NCI-H2081 treated with DMSO at 0.1 percent for 48 hours (cell line): ENCODE measurements at places on chromosomes 7 and 10.

GRCh38 chr10:44011603-44011981, 362.9 kb upstream of the ZNF32 start:
- no peak for DNase-seq

DNA sequence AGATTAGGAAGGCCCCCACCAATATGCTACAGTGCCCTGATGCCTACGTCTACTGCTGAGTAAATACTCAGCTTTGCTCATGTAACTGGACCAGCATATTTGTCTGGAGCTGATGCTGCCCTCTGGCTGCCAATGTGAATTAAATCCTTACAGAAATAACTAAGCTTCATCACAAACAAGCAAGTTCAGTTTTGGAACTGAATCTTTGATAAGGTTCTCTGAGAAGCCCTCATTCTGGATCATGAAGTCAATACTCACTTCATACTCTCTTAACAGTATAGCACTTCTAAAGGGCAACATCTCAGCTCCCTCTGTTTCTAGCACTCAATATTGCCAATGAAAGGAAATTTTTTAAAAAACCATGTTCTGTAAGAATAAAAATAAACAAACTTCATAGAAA, 246.7 kb downstream of the ETV1 start:
- DNase-seq, result peak; percentile 49

DNA sequence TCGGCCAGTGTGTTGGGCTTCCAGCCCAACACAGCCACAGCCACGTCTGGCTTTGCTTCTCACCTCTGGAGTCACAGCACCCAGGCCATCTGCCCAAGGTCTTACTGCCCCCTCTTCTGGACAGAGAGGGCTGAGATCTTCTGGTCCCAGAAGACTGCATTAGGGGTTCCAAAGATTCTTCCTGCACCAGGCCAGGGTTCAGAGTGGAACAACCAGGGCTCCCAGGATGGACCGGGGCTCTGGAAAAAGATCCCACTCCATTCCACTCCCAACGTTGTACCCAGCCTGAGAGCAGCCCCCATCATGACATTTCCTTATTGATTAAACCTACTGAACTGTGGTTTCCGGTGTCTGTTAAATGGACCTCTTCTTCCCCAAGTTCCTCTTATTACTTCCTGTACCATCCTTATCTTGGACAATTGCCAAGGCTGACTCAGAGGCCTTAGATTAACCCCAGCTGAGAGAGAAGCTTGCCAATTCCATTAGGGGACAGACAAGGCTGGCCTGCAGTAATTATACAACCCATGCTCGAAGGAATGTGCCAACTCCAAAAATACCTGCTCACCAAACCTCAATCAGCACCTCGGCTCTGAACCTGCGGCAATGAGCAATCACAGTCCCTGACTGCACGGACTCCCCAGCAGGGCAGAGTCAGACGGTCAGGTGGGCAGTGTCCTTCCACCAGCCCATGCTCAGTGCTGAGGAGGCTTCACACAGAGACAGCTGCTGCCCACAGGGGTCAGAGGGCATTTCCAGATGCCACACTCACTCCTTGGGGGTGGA, 47.9 kb upstream of the NPFFR1 start:
- no peak for DNase-seq

DNA sequence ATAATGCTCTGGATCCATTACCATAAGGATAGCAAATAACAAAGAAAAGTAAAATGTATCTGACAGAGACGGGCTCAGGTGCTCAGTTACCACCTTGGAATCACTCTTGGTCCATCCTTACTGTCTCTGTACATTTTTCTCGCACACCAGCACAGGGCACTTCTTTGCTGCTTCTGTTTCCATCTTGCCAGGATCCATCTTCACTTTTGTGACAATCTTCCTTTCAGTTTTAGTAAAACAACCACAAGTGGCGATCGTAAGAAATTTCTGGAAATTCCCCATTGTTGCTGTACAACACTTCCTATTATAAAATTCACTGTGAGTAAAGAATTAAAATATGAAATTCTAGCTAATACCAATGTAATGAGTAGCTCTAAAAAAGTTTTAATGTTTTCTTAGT, 695.5 kb downstream of the GRM8 start:
- no peak for DNase-seq

GRCh38 chr7:67448271-67448670, 451.6 kb downstream of the TYW1 start:
- no peak for DNase-seq

GRCh38 chr7:80181411-80181810, 46.8 kb downstream of the GNAI1 start:
- no peak for DNase-seq

DNA sequence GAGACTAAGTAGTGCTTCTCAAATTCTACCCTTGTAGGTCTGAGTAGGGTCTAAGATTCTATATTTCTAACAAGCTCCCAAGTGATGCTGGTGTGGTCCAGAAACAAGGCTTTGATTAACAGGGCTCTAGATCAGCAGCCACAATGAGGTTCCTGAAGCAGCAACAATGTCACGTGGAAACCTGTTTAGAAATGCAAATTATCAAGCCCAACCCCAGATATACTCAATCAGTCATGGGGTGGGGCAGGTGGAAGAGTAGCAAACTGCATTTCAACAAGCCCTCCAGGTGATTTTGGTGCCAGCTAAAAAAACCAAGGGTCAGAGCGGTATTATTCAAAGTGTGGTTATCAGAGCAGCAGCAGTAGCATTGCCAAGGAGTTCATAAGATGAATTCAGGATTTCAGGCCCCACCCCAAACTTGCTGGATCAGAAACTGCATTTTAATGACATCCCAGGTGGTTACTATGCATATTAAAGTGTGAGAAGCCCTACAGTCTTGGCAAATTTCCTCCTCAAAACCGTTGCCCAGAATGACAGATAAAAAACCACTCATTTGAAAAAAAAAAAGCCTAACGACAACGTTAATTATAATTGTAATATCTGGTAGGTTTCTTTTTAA, 199.2 kb downstream of the AHR start:
- DNase-seq, result no peak

DNA sequence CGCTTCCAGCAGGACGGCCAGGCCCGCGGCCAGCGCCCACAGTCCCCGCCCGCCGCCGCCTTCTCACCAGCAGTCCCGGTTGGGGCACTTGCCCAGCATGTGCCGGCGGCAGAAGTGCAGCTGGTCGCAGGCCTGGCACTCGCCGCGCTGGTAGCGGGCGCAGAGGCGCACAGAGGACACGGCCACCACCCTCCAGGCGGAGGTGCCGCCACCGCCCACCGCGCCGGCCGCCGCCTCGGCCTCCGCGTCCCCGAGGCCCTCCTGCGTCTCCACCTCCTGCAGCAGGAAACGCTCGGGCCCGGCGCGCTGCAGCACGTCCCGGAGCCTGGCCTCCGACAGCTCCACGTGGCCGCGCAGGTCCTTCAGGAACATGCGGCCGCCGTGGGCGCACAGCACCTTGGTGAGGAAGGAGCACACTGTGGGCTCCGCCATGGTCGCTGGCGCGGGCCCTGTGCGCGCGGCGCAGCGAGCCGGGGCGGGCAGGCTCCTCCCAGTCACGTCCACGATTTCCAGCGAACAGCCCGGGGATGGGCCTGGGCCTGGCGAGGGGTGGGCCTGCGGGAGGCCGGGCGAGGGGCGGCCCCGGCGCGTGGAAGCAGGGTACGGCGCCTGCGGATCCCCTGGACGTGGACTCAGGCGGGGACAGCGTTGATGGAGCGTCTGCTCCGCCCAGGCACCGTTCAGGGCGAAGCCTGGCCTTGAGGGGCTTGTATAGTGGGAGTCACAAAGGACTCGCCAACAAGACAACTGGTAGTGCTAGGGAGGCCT, at the start of gene ZC3HAV1L:
ZC3HAV1L (minus strand) TSS at position 457 of the 768 bp plus-strand sequence; CDS start at position 432, 25 bp downstream.
- peak; percentile 12 for DNase-seq

DNA sequence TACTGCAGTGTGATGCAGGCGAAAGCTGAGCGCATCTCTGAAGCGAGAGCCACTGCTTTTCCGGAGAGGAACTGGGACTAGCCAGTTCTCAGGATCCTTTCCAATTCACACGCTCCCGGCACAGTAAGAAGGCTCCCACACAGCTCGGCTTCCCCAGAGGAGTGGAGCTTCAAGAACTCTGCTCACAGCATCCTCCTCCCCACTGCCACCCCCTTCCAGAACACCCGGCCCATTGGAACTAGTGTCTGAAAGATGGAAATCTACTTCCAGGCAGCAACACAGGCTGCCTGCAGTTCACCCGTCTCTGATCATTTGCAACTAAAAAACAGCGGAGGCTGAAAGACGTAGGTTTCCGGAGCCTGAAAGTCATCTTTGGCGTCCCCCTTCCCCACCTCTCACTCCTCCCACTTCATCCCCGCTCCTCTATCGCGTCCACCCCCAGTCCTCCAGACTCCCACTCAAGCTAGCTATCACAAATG, at the start of gene DGKB:
DGKB (minus strand) TSS at position 163 of the 479 bp plus-strand sequence.
- DNase-seq, result peak; percentile 54

DNA sequence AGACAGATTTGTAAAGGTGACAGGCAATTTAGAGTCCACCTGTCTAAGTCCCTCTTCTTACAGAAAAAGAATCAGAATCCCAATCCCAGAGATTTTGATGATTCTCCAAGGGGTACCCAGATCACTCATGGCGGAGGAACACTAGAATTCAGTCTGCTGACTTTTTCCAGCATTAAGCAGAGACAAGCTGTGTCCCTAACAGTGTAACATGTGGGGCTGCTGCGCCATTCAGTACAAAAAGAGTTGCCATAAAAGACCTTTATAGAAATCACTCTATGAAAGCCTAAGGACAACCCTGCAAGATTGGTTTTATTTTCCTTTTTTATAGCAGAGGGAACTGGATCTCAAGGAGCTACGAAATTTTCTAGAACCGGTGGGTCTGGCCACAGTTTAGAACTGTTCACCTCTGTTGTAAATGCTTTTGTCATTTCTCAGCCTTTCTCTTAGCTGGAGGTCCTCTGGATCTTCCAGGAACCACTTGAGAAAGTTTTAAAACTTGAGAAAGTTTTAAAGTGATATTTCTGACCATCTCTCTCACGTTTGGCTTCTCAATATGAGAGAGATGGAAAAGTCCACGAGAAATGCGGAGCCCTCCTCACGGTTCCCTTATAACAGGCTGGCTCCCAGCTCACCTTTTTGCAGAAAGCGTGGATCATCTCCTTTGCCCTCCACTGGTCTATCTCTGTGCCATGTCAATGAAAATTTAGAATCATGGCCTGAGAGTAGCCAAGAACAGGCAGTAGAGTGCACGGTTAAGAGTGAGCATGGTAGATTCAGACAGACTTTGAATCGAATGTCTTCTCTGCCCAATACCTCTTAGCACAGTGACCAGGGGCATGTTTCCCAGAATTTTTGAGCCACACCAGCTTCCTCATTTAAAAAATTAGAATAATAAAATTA, 826 bp downstream of the GIMAP7 start:
- DNase-seq, result no peak

GRCh38 chr7:134443396-134444070, 15.4 kb downstream of the AKR1B1 start:
- no peak for DNase-seq

DNA sequence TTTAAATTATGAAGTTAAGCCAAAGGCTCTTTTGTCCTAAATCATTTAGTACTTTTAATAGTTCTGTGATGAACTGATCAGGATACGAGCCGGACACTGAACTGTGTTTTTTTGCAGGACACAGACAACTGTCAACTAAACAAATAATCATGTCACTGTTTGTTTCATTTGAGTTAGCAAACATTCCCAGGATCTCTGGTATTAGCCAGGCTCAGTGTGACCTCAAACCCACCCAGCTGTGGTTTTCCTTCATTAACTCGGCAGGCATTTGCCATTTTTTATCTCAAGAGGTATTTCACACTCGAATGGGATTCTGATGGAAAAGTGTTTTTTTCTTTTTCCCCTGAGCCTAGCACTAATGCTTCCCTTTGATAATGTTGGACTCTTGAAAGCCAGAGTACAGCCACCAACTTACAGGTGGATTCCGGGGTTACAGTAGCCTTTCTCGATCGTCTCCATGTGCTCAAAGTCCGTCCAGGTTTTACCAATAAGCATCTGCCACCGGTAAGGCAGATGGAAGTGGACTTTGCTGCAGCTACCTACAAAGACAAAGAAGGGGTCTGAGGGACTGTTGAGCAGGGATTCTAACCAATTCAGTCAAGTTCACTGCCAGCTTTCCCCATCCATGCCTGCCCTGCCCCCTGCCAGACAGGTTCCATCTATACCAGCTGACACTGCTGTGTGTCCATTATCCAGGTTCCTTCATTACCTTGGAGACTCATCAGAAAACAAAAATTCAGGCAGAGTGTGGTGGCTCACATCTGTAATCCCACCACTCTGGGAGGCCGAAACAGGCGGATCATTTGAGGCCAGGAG, 33.4 kb downstream of the ZC3HAV1 start:
- DNase-seq, result no peak

- DNase-seq, result no peak
Measured at GRCh38 chr10:131437556-131438475, 126.3 kb upstream of the TCERG1L start.

DNA sequence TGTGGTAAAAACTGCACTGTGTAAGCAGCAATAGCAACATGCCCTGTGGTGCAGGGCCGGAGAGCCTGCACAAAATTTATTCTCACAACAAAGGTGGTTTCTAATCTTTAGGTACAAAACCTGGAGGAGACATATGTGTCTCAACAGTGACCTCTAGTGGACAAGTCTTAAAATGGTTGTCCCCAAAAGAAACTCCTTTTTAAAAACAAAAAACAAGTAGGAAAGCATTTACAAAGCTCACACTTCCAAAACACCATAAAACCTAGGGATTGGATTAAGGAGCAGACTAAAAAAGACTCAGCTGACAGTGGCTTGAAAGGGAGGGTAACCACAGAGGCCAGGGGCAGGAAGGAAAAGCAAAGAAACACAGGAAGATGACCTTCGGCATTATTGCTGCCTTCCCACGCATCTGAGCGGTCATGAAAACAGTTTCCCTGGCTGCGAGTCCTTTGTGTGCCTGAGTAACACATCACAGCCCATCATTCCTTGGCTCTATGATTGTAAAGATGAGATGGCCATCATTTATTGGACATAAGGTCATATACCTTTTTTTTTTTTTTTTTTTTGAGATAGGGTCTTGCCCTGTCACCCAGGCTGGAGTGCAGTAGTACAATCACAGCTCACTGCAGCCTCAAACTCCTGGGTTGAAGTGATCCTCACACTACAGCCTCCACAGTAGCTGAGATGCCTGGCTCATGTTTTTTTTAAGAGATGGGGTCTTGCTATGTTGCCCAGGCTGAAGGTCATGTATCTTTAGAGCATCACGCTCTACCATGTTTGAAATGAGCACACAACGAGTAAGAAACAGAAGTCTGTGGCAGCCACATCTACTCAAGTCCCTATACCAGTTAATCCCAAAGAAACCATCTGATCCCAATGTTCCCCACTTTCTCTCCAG, 39.5 kb downstream of the RSU1 start:
- peak; percentile 40 for DNase-seq

GRCh38 chr7:73705551-73705920, 13.9 kb downstream of the STX1A start:
- no peak for DNase-seq

GRCh38 chr7:100582041-100582579, 3.8 kb downstream of the LRCH4 start:
- DNase-seq, result no peak
